ENCODE measurements at places on chromosomes 11 and 22. TPM values are rescaled to one million over a fixed set of nuclear protein-coding genes. Genes with fewer than 3 reads are reported as not detected.
A peak's percentile ranks its signal among the peaks of the same experiment; 100 is the strongest.

GRCh38 chr11:124278261-124278660 is 22.1 kb downstream of the OR8G5 start:
- no peak for DNase-seq

- DNase-seq = no peak
These were observed 5.7 kb downstream of the LRRC10B start for GRCh38 chr11:61514050-61514917.

DNA sequence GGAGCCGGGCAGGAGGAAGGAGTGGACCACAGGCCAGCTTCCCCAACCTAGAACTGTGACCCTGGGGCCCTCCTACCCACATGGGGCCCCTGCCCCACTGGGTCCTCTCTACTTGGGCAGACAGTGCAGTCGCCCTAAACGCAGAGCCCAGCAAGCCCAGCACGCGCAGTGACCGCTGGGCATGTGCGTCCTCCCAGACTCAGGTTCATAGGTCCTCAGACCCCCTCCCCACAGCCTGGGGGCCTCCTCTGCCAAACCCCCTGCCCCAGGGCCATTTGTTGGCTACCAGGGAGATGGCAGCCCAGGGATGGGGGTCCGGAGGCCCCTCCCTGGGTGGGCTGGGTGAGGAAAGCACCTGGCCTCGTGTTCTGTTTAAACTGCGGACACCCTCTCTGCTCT is 23.9 kb downstream of the RTN4R start:
- no peak for DNase-seq

DNA sequence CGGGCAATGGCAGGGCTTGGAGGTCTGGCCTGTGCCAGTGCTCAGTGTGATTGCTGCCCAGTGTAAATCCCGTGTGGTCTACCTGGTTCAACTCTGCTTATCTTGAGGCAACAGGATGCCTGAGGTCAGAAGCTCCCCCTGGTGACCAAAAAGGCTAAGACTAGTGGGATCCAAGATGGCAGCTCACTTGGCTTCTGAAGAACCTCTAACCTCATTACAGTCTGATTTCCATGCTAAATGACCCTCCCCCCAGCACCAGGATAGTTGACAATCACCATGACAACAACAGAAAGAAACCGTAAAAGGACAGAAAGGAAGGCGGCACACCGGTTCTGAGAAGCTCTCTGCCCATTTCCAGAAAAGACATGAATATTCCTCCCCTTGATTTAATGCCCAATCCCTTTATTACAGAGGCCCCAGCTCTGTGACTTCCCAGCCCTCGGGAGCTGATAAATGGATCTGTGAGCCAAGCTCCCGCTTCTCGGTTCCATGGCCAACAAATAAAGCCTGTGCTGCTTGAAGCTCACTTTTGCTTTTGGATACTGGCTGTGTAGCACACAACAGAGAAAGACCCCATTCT is 398.4 kb downstream of the CTTN start:
- peak; percentile 14 for DNase-seq

GRCh38 chr22:29195118-29195963 is 10.4 kb upstream of the EMID1 start:
- DNase-seq = no peak

GRCh38 chr11:15613251-15613650 is 498.5 kb downstream of the INSC start:
- DNase-seq = no peak

APOL6 gene
- 14.6 TPM for total RNA-seq

- no peak for DNase-seq
These were observed 76.8 kb downstream of the MPPED2 start for GRCh38 chr11:30509364-30509763.

- DNase-seq = peak; percentile 74
These were observed 66.4 kb downstream of the SGSM3 start for GRCh38 chr22:40436505-40437431.
